RKO (cell line): ENCODE measurements at places on chromosomes 4 and X.

GRCh38 chrX:148577741-148578140 is 77.3 kb downstream of the AFF2 start:
- no peak for DNase-seq

GRCh38 chr4:107801766-107802211 is 22.9 kb upstream of the SGMS2 start:
- DNase-seq = peak; percentile 15

DNA sequence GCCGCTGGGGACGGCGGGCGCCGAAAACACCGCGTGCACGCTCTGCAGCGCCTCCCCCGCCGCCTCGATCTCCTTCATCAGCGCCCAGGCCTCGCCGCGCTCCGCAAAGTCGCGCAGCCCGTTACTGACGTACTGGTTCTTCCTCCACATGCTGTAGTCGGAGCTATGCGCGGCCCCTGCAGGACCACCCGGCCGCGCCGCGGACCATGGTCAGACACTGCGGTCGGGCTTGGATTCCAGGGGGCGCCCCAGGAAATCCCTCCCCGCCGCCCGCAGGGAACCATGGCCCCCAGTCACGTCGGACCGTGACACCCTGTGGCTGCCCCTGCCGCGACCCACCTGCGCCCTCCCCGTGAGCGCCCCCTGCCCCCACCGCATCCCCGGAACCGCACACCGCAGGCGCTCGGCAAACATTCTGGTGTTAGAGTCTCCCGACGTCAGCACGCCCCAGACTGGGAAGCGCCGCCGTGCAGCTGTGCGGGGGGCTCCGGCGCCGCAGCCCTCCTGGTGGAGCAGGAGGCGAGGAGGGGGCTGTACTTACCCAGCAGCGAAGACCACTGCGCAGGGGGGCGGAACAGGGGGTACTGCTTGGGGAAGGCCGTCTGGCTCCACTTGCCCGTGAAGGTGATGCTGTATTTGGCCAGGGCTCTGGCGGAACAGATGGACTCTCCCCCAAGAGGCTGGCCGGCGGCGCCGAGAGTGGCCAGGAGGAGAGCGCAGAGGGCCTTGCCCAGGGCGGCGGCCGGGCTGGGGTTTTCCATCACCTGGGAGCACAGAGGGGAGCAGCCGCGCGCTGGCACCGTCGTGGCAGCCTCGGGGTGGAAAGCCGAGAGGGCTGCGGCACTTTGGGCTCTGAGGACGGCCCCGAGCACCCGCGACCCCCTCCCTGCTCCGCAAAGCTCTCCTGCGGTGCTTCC is 814 bp downstream of the SPON2 start:
- no peak for DNase-seq

DNA sequence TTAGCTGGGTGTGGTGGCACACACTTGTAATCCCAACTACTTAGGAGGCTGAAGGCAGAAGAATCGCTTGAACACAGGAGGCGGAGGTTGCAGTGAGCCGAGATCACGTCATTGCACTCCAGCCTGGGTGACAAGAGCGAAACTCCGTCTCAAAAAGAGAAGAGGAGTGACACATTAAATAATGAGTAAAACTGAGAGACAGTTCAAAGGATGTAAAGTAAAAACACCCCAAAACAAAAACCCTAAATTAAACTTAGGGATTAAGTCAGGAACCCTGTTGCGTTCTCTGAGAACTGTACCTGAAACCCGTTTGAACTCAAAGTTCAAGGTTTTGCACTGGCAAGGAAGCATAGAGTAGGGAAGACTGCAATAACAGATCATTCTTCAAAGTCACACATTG is 141.7 kb downstream of the BRWD3 start:
- DNase-seq = no peak

- no peak for DNase-seq
Observed at GRCh38 chr4:2172627-2173231, 69.2 kb downstream of the HAUS3 start.

GRCh38 chrX:3141031-3141430 is 99.8 kb downstream of the ARSF start:
- no peak for DNase-seq

- peak; percentile 36 for DNase-seq
Observed at GRCh38 chrX:75067931-75068330, 88.2 kb downstream of the ABCB7 start.

DNA sequence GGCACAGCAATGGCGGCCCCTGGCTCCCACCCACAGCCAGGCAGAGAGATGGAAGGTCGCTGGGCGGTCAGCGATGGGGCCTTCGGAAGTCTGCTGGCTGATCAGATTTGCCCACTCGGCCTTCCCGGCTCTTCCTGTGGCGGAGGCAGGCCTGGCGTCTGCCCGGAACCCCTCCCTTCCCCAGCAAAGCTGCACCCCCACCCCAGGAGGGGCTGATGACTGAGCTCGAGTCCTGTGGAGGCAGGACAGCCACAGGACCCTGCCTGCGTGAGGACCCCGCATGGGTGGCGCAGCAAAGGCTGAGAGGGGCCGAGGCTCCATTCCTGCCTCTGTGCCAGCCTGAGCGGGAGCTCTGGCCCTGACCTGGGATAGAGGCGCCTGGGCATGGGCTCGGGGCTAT is 34.8 kb downstream of the TACC3 start:
- no peak for DNase-seq

DNA sequence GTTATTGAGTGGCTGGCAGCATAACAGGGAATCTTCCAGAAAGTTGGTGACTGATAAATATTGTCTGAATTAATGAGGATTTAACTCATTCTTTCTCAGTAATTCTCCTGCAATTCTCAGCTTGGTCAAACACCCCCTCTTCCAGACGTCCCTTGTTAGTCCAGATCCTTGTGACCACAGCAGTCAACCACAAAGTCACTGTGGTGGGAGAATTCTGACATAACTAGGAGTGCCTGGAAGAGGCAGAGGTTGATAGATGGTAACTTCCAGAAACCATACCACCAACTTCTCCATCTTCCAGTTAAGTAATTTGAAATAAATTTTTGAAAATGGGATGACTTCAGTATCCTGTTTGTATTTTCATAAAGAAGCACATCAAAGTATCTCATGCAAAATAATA is 90.1 kb downstream of the CEP44 start:
- no peak for DNase-seq

- DNase-seq = no peak
Observed at GRCh38 chrX:52349681-52350080, 19.1 kb upstream of the XAGE2 start.

DNA sequence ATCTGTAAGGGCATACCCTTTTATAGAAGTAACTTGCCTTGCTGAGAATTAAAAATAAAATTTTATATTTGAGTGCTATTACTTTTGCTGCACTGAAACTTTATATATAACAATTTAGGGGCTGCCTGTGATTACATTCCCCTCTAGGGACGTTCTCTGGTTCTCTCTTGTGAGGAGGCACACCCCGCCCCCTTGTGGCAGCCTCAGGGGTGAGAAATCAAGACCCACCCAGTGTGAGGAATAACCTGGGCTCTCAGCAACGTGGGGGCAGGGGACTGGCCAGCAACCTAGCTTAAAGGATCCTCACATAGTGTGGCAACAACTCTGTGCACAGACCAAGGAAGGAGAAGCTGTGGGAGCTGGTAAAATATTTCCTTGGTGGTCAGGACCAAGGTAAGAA is 43.7 kb downstream of the MAGEA9 start:
- DNase-seq = peak; percentile 21

DNA sequence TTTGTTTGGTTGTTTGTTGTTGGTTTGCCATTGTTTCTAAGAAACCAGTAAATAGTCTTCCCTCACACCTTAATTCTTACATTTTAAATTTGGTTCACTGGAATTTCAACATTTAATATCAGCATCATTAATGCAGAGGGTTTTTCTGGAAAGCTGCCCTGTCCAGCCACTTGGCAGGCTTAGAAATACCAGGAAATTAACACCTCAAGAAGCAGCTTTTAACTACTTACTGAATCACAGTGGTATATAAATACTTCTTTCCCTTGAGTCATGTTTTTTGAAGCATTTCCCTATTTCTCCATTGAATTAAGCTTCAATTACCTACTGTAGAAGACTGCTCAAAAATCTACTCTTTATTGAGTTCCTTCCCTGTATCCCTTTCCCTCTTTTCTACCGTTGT is 1221.1 kb upstream of the ADGRL3 start:
- DNase-seq = no peak

DNA sequence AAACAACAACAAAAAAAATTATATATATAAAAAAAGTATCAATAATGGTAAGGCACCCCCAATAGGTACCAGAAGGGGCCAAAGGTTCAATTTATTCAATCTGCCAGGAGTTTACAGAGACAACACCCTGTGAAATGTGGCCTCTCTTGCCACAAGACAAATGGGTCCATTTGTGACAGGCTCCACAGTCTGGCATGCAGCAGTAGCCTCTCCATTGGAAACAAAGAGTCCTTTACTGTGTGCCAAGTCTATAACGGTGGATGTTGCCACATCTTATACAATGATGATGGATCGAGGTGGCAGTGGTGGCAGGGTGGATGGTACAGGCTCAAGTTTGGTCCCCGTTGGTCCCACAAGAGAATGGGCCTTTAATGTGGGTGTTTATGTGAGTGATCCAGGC is 70.1 kb upstream of the SH3RF1 start:
- DNase-seq = no peak

DNA sequence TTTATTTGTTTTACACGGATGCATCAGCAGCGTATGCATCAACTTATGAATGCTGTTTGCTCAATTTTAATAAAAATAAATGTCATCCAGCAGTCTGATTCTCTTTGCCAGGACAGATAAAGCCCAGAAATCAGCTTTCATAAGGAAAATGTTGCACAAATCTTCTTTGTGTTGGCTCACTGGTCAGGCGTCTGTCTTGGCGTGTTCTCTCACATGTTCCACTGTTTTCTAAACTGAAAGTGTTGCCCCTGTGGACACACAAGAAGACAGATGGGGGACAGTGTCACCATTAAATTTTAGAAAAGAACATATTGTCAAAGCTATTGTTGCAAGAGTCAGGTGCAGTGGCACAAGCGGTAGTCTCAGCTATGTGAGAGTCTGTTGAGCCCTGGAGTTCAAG is 316.2 kb downstream of the CENPC start:
- DNase-seq = no peak

GRCh38 chrX:153970357-153971123 is 1.1 kb downstream of the HCFC1 start:
- DNase-seq = peak; percentile 59

GRCh38 chr4:40055863-40056715 is 561 bp upstream of the N4BP2 start:
- peak; percentile 82 for DNase-seq

- DNase-seq = no peak
Observed at GRCh38 chr4:14165222-14165920, 537.8 kb upstream of the BOD1L1 start.

DNA sequence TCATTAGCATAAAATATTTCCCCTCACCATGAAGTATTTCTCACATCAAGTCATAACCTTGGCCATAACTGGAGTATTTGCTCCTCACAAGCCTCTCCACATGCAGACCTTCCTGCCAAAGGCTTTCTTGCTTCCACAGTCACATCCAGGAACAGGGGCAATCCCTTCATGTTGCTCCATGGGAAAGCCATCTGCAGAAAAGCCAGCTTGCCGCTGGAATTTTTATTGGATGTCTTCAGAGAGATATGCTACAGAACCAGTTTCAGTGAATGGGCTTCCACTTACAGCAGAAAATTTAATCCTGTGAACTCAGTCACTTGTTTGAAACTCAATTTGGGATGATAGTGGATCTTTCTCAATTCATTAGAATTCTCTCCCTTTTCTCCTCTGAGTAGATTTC is 3.2 kb upstream of the CDKN2AIP start:
- DNase-seq = no peak

DNA sequence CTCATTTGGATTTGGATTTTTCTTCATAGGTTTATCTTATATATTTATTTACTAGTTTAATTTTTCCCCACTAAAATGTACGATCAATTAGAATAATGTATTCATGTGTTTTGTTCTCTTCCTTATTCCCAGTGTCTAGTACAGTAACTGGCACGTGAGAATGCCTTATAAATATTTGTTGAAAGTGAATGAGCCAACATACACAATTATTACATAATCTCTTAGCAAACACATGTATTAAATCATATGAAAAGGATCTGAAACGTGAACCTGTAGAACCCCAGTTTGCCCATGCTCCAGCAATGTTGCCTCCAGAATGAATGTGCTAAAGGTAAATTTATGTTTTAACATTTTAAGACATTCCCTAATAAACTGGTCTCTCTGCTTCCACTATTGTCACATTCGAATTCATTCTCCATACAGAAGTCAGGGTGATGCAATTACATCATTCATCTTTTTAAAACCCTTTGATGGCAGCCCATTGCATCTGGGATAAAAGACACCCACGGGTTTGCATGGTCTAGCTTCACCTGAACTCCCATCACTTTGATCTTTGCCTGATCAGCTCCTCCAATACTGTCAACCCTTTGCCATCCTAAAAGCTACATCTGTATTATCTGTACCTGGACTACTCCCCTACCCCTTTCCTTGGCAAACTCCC is 30.7 kb upstream of the AREG start:
- DNase-seq = no peak
